ENCODE measurements at places on chromosomes 7 and 10. TPM values are rescaled to one million over a fixed set of nuclear protein-coding genes. Genes with fewer than 3 reads are reported as not detected.

The DOCK4 gene
- 0.18 TPM for total RNA-seq

The RHBDD2 gene
- 18.1 TPM for total RNA-seq

The AGR3 gene
- not detected for total RNA-seq

The DGKB gene
- not detected for total RNA-seq

DNA sequence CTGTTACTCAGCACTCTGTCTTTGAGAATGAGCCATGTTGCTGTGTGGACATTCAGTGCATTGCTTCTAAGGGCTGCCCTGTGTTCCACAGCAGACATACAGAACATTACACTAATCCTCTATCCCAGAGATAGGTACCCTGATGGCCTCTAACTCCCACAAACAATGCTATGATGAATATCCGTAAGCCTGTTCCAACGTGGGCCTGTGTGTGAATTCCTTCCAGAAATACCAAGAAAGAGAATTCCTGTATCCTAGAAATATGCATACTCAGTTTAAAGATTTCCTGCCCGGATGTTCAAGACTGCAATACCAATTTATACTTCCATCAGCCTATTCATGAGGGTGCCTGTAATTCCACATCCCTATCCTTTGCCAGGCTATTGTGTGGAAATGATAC, 21.3 kb upstream of the ST8SIA6 start:
- no peak overlapping the region for H3K4me3 ChIP-seq
- H3K36me3 ChIP-seq, result no peaks in the 10 kb centered on the region
- no peak overlapping the region for H3K27ac ChIP-seq
- H3K27me3 ChIP-seq, result peaks cover 31% of the 10 kb centered on the region

GRCh38 chr7:49623943-49624342, 149.5 kb upstream of the VWC2 start:
- H3K4me3 ChIP-seq, result no peak overlapping the region
- no peaks in the 10 kb centered on the region for H3K36me3 ChIP-seq

DNA sequence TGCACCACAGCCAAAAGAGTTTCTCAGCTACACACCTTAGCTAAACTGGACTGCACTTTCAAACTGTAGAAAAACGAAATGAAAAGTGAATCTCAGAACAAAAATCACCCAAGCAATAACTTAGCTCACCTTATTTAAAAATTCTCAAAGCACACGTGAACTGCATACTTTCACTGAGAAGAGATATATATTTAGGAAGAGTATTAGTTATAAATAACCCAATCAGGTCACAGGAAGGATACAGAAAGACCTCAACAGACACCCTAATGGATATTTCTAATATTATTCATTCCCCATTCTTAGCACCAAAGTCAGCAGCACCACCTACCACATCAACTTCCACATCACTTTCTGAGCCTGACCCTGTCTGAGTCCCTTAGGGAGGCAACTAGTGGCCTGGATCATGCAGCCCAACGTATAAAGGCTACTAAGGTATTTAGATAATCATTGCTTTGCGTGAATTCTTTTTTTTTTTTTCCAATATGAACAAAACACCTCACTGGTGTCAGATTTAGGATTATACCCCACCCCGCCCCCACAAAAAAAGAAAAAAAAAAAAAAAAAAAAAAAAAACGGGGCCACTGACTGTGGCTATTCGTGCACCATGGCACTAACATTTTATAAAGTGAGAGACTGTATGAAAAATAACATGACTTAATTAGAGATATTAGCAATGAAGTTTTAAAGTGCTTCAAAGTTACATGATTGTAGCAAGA, 2.6 kb downstream of the ABI1 start:
- peaks cover 5% of the 10 kb centered on the region for H3K27me3 ChIP-seq
- H3K4me1 ChIP-seq, result peaks cover 47% of the 10 kb centered on the region
- DNase-seq, result no peak
